Stimulated activated naive CD4-positive, alpha-beta T cell (primary cell): ENCODE measurements at places on chromosomes 11 and 22.

DNA sequence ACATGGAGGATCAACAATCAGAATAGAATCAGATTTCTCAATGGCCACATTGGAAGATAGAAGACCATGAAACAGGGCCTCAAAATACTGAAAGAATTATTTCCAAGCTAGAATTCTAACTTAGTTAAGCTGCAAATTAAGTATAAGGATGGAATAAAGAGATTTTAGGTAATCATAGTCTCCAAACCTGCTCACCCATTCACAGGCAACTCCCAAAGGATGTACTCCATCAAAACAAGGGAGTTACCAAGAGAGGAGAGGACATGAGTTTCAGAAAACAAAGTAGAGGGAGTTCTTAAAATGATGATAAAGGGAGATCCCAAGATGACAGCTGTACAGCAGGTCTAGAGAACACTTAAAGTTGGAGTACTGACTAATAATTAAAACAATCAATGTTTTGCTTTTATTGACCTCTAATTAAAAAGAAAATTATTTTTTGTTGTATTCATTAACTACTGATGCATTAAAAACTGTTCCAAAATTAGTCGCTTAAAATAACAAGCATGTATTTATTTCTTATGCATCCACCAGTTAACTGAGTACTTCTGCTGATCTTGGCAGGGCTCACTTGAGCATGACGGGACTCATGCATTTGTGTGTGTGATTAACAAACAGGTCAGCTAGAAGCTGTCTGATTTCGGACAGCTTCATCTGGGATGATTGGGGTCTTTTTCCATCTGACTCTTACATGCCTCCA, 95.6 kb downstream of the CD44 start:
- DNase-seq: no peak

DNA sequence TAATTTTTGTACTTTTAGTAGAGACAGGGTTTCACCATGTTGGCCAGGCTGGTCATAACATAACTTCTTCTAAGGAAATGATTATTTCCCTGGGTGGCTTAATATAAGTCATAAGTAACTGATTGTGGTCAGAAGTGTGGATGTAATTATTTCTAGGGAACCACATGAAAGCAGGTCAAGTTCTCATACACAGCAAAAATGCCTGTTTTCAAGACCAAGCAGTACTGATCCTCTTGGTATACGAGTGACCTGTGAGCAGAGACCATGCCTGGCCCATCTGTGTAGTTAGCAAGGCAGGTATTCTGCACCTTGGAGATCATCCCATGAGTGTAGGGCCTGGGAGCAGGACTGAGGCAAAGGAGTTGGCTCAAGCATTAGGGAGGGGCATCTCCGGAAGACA, 32.5 kb upstream of the NUCB2 start:
- no peak for DNase-seq

DNA sequence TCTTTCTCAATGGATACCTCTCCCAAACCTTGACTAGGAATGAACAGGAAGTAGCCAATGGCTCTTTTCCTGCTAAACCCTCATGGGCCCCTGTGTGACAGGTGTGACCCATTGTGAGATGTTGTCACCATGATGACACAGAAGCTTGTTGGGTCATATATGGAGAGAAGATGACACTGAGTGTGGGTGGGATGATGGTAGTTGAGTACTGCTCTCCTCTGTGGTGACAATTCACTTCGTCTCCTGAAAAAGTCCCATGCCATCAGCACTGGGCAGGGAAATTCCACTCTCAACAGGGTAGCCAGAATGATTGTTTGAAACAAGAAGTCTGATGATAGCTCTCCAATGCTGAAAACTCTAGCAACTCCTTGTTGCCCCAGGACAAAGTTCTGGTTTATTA, 94.0 kb upstream of the SEZ6L start:
- DNase-seq: no peak

DNA sequence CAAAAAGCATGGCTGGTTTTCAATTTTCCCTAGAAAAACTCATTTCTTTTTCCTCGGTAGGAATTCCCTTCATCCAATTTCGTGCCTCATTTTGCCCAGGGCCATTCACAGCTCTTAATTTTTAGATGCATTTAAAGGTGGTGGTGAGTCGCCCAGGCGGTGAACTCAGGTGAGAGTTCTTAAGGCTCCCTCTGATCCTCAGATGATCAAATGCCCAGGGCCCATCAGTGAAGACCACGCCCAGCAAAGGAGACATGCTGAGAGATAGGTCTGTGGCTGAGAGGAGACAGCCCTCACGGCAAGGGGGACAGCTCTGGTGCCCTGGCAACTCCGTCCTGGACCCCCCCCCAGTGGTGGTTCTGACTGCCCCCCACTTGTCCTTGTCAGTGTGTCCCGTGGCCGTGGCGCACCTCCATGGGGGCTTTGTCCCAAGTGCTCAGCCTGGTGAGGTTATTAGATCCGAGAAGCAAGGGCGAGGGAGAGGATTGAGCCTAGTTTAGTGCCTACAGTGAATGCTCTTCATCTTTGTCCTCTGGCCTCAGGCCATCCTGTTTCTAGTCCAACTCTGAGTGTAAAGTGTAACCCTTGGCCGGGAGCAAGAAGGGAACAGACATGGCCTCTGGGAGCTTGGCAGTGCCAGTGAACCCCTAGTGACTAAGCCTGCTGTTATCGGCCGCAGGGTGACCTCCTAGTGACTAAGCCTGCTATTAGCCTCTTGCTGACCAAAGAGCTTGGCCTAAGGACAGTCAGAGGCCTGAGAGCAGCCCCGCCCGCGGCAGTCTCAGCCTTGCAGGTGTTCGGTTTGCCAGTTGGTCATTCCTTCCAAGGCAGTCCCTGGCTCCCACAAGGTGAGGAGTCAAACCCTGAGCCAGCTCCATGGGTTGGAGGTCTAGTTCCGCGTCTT, 83.5 kb downstream of the CTTN start:
- DNase-seq: no peak

DNA sequence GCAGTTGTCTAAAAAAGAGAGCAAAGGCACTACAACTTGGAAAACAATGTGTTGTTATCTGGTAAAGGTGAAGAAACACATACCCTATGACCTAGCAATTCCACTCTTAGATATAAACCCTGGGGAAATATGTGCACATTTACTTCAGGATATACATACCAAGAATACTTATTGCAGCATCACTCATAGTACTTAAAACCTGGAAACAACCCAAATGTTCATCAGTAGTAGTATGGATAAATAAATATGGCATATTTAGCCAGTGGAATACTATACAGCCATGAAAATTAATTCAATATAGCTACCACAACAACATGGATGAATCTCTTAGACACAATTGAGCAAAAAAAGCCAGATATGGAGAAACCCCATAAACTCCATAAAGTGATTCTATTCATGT, 26.1 kb upstream of the MICAL2 start:
- DNase-seq: no peak

DNA sequence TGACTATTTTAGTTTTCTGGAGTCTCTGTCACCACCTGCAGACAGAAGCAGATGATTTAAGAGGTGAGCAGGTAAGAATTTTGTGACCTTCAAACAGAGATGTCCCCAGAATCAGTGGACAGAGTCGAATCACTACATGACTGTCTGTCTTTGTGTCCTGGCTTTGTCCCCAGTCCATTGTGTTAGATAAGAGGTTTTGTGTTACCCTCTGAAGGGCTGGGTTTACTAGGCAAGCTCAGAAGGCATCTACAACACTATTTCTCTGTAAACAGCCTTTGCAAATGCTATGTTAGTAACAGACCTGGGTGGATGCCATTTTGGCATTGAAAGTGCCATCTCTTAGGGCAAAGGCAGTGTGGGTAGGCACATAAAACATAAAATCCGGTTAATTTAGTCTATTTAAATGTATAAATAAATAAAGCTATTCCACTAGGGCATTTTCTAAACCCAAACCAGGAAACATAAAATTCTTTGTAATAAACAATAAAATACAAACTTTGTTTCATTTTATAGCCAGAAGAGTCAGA, 40.3 kb upstream of the CADM1 start:
- no peak for DNase-seq

GRCh38 chr22:29306175-29306834, at the start of gene GAS2L1:
TSS of gene GAS2L1 (plus strand) at chr22:29306650. CDS start at chr22:29308106, 1,456 bp downstream.
- DNase-seq: no peak

DNA sequence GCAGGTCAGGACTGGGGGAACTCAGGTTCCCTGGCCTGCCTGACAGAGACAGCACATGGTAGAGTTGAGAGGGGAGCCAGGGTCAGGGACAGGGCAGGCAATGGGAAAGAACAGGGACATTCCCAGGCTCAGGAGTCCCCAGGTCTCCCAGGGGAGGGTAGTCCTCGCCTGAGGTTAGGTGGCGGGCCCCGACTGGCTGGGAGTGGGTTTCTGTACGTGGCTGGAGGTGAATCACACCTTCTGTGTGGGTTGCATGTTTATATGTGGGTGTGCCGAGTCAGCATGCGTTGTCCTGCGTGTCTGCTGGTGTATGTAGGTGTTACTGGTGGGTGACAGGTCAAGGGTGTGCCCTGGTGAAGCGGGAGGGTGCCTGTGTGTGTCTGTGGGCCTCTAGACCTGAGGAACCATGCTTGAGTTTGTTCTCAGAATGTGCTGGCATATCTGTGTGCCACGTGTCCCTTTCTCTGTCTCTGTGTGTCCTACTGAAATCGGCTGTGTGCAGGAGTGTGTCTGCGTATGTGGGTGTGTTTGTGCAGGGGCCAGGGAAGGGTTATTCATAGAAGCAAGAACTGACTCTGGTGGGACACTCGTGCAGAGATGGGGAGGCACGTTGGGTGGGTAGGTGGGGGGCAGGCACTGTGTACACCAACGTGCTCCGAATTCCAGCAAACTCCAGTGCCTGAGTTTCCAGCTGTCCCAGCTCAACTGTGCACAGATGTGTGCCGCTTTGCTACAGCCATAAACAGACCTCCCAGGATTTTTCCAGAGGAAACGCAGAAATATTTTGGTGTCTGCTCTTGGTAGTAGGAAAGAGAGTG, 23.8 kb upstream of the OAF start:
- DNase-seq: no peak

GRCh38 chr11:104883342-104883741, 14.9 kb downstream of the CASP12 start:
- no peak for DNase-seq

- DNase-seq: no peak
Observed at GRCh38 chr11:83006877-83007330, 64.8 kb downstream of the RAB30 start.

DNA sequence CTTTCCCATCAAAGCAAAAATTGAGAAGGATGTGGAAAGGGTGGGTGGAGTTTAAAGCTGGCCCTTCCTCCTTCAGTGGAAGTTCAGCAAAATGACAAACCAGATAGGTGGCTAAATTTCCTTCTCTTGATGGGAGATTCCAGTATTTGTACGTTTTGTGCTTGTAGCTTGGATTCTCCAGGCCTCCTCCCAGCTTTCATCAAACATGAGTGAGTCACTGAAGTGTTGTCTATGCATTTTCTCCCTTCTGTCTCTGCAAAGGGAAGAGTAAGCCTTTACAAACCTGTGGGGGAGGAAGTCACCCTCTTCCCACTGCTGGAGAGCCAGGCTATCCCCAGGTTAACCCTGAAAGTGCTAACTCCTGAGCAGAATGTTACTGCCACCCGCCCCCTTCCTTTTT, 6.4 kb downstream of the MARK2 start:
- DNase-seq: no peak

DNA sequence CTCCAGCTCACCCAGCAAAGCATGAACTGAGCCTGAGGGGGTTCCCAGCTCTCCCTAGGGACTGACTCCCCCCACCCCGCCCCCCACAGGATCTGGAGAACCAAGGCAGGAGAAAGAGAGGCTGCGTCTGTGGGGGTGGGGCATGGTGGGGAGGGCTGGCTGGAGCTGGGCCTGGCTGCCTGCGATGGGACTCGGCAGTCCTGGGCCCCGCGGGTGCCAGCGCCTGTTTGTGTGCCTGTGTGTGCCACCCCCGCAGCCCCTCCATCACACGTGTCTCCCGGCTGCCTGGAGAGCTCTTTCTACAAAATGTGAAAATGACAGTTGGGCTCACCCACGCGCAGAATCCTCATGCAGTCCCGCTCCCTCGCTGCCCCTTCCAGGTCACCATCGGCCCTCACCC, 46.8 kb downstream of the CACNA1I start:
- DNase-seq: no peak

- no peak for DNase-seq
Observed at GRCh38 chr11:71472941-71473792, 20.2 kb downstream of the NADSYN1 start.
